CD4-positive, alpha-beta T cell treated with Interleukin-15 for 4 hours (primary cell): ENCODE measurements at places on chromosomes 13 and 19.

- no peak for DNase-seq
Observed at GRCh38 chr13:66723576-66723975, 506.6 kb downstream of the PCDH9 start.

- no peak for DNase-seq
Observed at GRCh38 chr13:70613295-70613694, 505.0 kb upstream of the KLHL1 start.

- no peak for DNase-seq
Observed at GRCh38 chr13:48976576-48977285, 1.0 kb downstream of the FNDC3A start.

- no peak for DNase-seq
Observed at GRCh38 chr19:46461537-46461936, 9.8 kb downstream of the PNMA8A start.

DNA sequence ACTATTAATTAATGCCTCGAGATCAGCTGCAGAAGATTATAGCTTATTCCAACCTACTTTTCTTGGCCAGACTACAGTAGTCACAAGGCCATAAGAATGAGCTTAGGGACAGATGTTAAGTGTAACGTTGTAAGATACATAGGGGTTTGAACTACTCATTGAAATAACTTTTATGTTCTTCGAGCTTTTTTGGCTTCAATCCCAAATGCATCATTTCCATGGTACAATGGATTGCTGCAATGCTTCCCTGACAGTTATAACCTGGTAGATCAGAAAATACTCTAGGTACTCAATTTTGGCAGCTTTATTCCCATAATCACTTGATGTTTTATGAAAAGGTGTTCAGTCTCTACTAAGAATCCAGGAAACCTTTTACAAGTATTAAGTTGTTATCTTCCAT, 2216.7 kb upstream of the PCDH20 start:
- DNase-seq, result no peak

GRCh38 chr13:113935001-113935844, 38.7 kb downstream of the C13orf46 start:
- DNase-seq, result no peak

GRCh38 chr19:50628146-50628545, 11.5 kb downstream of the SYT3 start:
- DNase-seq, result no peak

DNA sequence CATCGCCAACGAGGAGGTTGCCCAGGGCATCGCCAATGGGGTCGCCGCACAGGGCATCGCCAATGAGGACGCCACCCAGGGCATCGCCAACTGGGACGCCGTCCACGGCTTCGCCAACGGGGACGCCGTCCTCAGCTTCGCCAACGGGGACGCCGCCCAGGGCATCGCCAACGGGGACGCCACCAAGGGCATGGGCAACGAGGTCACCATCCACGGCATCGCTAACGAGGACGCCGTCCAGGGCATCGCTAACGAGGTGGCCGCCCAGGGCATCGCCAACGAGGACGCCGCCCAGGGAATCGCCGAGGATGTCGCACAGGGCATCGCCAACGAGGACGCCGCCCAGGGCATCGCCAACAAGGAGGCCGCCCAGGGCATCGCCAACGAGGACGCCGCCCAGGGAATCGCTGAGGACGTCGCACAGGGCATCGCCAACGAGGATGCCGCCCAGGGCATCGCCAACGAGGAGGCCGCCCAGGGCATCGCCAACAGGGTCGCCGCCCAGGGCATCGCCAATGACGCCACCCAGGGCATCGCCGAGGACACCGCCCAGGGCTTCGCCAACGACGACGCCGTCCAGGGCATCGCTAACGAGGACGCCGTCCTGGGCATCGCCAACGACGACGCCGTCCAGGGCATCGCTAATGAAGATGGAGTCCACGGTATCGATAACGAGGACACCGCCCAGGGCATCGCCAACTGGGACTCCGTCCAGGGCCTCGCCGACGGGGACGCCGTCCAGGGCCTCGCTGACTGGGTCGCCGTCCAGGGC, 945.7 kb downstream of the TUBA3C start:
- DNase-seq, result no peak

- no peak for DNase-seq
Observed at GRCh38 chr19:29107831-29108230, 105.1 kb downstream of the UQCRFS1 start.

DNA sequence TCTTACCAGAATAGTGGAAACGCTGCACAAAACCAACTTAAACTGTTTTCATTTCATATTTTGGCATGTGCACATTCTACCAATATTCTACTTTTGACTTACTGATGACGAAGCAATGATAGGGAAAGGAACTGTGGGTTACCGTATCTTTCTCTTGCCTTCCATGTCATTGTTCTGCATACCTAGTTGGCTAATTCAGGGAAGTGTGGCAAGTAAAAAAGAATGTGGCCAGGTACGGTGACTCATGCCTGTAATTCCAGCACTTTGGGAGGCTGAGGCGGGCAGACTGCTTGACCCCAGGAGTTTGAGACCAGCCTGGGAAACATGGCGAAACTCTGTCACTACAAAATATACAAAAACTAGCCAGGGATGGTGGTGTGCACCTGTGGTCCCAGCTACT, 108.2 kb downstream of the SIPA1L3 start:
- no peak for DNase-seq

GRCh38 chr13:36919171-36919832, 736 bp downstream of the SMAD9 start:
- no peak for DNase-seq

GRCh38 chr19:15379999-15380647, 536 bp upstream of the AKAP8 start:
- DNase-seq, result no peak

DNA sequence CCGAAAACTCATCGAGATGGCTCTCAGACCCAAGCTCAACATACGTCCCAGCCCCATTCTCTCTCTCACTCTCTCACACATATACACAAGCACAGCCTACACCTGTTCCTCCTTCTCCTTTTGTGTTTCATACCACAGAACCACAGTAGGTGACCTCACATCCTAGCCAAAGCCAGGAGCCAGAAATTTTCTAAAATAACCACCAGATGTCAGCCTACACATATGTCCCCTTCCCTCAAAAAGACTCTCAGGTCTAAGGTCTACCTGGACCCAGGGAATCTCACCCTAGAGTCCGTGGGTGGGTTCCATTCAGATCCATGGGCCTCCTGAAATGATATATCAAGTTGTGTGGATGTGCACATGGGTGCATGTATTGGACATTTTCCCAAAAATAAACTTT, 104.2 kb upstream of the IPO5 start:
- no peak for DNase-seq

- no peak for DNase-seq
Observed at GRCh38 chr13:75226733-75227435, 255.1 kb downstream of the TBC1D4 start.

GRCh38 chr13:23598369-23598768, 28.2 kb downstream of the TNFRSF19 start:
- no peak for DNase-seq

DNA sequence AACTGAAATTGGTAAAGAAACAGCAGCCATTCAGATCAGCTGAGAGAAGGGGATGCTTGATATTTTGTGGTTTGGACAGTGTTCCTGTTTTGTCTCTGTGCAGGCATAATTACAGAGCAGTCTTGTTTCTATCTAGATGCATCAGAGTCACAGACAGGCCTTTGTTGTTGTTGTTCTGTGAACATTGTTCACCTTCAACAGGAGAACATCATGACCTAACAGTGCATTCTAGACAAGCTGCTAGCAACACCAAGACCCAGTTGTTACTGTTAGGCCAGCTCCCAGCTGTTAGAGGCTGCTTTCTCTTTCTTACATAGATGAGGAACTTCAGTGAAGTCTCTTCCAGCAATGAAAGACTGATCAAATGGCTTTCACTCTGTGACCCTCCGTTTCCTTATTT, 8.5 kb upstream of the LSR start:
- peak; percentile 68 for DNase-seq

DNA sequence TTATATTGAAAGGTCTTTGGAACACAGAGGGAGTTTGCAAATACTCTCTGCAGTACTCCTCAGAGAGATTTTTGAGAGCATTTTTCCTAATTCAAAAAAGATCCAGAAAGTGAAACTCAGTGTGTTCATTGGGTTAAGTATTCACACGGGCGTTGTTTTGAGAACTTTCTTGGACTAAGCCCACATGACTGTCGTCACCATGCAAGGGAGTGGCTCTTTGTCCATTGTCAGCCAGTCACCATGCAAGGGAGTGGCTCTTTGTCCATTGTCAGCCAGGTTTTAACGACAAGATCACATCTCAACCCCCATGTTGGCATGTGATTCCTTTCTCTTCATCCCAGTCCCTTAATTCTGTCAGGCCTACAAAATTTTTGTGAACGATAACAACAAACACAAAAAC, 81.2 kb upstream of the STK24 start:
- no peak for DNase-seq

DNA sequence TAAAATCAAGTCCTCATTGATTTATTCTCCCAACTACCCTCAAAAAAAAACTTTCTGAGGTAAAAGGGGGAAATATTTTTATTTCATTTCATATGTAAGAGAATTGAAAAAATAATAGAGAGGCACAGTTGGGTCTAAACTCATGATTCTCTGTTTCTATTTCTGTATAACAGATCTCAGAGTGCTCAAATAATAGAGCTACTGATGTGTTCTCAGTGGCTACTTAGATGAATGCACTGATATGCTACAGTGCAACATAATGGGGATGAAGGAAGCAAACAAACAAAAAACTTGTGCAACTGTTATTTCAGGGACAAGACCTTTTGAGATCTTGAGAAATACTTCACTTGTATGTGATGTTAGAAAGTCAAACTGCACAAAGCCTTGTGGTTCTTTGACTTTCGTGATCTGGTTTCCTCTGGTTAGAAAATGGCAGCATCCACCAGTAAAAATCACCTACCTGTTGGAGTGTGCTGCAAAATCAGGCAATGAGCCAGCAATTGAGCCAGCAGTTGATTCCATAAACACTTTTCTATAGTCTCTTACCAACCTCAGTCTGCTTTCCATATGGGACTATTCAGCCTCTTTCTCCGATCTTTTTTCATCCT, 9.7 kb upstream of the DACH1 start:
- DNase-seq, result no peak

- DNase-seq, result no peak
Observed at GRCh38 chr19:10583036-10583776, 3.9 kb downstream of the AP1M2 start.

DNA sequence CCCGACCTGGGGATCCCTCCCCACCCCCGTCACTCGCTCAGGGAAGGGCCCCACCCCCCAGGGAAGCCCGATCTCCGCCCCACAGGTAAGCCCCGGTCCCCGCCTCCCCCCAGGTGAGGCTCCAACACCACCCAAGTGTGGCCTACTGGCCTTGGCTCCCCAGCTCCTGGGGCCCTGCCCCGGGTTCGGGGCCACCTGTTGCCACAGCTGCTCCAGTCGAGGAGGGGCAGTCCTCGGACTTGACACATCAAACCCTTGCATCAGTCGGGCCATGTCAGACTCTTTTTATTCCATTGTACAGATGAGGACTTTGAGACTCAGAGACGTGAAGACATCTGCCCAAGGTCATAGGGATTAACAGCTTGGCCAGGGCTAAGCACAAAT, 512 bp downstream of the CC2D1A start:
- DNase-seq, result no peak

DNA sequence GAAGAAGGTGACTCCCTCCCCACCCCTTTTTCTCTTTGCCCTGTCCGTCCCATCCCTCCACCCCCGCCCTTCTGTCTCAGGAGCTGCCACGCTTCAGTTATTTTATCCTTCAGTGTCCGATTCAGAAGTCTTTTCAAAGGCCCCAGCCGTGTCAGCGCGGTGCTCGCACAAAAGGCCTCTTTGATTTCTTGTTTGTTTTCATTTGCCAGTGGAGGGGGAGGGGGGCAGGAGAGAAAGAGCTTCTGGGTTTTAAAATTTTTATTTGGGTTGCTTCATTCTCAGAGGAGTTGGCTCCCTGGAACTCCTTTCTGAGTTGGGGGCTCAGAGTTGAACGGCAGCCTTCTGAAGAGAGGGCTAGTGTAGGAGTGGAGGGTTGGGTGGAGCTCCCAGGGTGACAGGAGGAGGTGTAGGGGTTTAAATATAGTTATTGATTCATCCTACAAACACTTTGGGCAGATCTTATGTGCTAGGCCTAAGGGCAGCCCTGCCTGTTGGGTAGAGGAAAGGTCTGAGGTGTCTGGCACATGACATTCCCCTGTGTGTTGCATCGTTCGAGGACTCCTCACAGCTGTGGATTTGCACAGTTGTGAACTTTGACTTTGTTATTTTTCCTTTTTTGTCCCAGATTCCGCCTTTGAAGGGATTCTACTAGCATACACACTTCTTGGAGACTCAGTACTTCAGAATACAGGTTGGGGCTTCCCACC, 36.8 kb downstream of the NFIX start:
- no peak for DNase-seq

- DNase-seq, result no peak
Observed at GRCh38 chr13:25468325-25469168, 96.8 kb downstream of the ATP8A2 start.

DNA sequence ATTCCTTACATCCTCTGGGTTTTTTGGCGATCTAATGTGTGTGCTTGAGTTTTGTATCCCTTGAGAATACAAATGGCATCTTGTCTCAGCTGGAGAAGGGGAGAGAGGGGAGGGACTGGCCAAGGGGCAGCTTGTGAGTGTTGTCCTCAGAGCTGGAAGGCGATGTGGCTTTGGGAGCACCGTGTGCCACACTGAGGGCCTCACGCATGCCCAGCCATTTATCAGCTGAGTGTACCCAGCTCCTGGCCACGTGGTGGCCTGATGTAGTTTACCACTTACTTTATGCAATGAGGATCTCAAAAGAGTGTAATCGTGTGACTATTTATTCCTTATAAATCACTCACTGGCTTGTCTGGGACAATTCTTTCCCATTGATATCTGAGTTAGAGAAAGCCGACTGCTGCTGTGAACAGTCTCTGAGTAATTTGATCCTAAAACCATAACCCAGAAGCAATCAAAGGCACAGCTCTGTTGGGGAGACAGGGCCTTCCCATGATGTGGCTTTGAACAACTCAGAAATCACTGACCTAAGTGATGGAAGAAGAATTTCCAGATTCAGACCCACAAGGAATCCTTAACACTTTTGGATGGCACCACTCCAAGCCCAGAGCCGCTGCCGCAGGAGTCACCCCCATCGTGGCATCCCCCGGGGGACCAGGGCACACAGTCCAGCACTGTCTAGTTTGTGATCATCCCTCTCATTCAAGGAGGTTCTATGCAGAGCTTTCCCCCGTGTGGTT, 53.9 kb upstream of the MTIF3 start:
- DNase-seq, result no peak

DNA sequence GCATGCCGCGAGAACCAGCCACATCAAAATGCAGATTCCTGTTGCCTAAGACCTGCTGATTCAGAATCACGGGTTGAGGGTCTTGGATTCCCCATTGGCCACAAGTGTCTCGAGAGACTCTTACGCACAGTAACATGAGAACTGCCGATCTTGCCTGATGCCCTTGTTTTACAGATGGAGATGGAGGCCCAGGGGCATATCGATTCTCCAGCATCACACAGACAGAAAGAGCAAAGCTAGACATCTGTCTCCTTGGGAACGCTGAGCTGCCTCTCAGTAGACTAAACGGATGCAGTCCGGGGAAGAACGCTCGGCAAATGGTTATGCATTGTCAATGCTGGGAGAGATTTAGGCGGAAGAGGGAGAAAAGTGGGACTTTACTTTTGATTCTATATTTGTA, 5.4 kb downstream of the NLRP12 start:
- no peak for DNase-seq
